HCEC 1CT (cell line): ENCODE measurements at places on chromosomes 3 and 15.

GRCh38 chr3:183267140-183267539 is 14.1 kb downstream of the B3GNT5 start:
- DNase-seq: no peak

- DNase-seq: no peak
Observed at GRCh38 chr3:152388631-152389030, 119.9 kb downstream of the MBNL1 start.

DNA sequence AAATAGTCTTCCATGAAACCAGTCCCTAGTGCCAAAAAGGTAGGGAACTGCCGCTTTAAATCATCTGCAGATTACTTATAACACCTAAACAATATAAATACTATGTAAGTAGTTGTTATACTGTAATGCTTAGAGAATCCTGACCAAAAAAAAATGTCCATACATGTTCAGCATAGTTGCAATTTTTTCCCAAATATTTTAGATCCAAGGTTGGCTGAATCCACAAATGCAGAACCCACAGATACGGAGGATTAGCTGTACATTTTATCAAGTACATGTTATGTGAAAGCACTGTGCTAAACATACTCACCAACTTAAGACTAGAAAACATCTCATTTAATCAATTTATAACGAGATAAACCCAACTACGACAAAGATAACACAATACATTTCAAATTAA is 9.3 kb downstream of the MSL2 start:
- DNase-seq: no peak

DNA sequence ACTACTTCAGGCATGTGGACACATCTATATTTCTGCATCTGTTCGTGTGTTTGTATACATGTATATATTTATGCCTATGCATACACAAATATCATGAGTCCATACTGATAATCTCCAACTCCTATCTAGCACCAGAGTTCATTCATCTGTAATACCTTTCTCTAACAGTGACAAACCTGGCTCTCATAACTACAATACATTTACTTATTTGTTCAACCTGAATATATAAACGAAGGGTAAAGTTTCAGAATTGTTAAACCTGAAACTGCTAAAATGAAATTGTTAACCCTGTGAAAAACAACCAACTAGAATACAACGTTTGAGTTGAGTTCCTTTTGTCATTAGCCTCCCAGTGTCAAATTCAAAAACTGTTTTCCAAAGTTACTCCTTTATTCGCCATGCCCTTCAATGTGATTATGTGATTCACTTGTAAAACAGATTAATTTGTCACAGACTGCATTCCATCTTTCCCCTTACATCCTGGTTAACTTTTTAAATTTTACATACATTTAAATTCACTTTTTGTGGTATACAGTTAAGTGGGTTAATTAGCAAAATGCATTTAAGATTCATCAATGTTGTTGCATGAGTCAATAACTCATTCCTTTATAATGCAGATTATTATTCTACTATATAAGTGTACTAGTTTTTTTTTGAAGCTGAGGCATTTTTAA is 58.5 kb downstream of the PIK3R4 start:
- DNase-seq: no peak

DNA sequence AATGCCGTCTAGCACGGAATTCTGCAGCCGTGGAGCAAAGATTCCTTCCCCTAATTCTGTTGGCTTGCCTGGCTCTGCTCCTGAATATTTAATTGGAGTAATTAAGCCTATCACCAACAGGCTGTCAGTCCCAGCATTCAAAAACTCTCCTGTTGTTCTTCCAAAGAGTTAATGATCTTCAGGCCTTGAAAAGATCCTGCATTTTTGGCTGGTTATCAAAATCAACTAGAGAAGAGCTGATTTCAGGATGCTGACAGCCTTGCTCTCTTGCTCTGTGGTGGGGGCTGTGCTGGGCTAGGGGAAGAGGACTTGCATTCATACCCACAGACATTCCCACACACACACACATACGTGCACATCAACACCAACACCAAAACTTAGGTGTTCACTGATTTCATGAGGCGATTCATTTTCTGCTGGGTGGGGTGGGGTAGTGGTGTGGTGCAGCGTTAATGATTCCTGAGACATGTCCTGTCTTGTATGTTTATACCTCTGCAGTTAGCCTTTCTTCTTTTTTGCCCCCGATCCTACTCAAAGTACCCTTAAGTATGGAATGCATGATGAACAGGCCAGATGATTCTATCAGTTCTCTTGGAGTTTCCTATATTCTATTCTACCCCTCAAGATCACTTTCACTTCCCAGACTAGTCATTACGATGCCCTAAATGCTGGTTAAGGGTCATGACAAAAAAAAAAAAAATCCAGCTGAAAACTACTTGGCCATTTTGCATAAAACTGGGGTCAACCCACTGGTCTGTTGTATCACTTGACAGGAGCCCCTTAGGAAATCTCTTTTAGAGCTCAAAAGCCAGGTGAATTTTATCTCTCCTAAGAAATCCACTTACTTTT is 42.3 kb downstream of the CPN2 start:
- DNase-seq: no peak

DNA sequence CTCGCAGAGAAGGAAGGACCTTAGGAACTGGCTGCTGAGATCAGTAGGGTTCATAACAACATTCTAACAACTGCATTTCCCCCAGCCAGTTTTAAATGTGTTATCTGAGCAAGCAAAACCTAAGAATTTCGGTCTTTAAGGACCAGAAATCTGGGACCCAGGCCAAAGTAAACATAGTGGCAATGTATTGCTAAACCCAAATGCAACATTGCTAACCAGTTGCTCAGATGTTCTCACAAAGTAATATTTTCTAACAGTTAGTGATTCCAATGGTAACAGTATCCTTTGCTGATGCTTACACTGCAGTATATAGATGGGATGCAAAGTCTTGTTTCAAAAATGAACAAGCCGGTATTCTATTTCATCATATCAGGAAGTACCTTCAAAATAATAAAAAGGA is 254.3 kb downstream of the RYR3 start:
- DNase-seq: peak; percentile 11

GRCh38 chr15:35519541-35520149 is 26.3 kb downstream of the DPH6 start:
- DNase-seq: peak; percentile 57

DNA sequence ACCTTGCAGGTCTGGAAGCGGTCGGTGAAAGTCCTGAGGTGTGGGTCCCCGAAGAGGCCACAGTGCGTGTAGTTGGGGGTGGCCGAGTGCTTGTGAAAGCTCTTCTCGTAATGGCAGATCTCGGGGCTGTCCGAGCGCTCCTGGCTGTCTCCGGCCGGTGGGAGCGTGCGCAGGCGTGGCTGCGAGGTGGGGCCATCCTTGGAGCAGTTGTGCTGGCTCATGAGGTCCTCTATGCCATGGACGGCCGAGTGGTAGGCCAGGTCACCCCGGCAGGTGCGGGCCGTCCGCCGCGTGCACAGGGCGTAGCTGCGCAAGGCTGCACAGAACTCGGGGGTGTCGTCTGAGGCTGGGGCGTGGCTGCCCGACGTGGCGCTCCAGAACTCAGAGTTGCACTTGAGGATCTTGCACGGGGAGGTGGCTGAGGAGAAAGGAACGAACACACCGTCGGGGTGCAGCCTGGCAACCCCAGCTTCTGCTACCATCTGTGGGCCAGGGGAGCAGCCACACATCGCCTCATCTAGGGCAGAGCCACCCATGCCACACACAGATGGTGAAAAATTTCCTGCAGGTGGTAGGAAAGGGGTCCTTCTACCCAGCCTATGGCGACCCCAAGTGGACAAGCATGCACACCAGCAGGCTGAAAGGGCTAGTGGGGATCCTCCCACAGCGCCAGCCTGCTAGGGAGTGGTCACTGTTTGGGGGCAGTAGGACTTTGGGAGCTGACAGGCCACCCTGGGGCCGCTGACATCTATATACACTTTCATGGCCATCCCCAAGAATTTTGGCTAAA is 36.7 kb downstream of the RGMA start:
- no peak for DNase-seq

DNA sequence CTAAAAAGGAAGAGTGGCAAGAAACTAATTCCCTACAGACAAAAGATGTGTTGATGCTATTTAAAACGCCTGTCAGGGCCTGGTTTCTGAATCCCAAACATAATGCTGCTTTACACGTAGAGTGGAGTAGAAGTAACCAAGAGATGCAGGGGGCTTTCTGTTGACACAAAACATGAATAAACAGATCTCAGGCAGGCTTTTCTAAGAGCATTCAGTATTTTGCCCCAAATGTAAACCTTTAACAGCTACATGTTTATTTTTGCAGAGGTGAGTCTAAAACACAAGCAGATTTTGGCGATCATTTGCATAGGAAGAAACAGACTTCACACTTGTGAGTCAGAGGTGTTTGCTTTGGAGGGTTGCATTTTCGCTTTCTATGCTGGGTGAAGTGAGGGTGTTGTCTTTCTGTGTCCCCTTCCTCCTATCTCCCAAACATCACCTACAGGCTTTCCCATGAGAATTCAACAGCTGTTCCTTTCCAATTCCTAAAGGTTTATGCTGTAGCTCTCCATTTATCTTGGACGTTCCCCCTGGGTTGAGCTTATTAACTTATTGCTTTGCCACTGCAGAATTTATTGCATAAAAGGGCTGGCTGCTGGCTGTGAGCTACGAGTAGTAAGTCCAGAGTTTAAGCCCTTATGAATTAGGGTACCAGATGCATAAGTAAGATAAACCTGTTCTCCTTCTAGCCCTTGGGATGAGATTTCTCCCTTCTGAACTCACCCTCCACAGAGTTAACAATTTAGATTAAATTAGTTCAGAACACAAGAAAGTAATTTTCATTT is 156.7 kb downstream of the DIPK2A start:
- DNase-seq: no peak

DNA sequence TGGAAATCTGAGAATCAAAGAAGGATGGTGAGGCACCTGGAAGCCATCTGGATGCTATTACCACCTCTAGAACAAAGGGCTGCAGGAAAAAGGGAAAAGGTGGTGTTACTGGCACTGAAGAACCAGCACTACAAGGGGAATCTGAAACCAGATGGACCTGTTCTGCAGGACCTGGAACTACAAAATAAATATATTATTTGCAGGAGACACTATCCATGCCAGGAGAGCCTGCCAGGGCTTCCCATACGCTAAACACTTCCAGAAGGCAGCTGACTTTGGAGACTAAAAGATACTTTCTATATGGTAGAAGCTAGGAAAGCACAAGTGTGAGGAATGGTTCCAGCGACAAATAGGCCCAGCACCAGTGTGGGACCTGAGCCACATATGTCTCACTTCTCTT is 83.4 kb upstream of the POU1F1 start:
- DNase-seq: no peak

DNA sequence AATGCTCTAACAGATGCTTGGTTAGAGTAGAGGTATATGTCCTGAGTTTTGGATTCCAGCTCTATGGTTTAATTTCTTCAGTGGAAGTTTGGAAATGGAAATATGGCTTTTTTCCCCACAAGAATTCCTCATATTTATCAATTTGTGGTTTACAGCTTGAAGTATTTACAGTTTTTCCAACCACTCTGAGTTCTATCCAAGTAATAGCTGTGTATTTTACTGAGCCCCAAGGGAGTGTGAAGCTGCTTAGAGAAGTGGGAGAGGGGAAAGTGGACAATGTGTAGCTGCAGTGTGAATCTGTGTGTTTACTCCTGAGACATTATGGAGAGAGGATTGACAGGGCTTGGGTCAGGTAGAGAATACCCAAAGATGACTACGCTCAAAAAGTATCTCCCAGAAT is 54.5 kb downstream of the NEK11 start:
- no peak for DNase-seq

DNA sequence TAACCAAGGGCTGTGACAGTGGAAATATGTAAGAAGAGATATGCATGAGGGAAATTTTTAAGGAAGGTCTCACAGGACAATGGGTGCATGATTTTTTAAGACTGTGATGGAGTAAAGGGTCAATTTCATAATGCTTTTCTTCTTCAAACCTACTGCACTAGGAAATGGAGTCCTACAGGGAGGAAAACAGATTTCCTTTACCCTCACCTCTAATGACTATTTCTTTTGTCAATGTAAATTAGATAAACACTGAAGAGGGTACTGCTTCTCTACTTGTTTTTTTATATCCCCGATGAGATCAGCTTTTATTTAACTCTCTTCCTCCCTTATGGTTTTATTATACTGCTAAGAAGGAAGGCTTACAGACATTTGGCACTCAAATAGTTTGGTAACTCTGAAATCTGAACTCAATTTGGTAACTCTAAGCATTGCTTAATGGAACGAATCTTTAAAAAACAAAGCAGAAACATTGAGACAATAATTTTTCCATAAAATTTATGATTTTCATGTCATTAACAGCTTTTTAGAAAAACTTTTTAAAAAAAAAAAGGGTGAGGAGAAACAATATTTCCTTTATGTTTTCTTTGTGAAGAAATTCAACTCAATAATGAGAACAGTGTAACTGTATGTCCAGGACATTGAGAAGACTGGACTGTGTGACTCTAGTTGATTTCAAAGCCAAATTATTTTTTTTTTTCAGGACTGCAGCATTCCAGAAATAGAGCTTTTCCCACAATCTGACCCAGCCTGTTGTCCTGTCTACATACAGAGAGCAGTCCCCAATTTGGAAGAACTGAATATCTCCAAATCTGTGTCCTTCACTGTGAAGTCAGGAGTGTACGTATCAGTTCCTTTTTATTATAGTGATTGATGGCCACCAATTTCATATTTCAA is 64.4 kb downstream of the CRYBG3 start:
- no peak for DNase-seq

DNA sequence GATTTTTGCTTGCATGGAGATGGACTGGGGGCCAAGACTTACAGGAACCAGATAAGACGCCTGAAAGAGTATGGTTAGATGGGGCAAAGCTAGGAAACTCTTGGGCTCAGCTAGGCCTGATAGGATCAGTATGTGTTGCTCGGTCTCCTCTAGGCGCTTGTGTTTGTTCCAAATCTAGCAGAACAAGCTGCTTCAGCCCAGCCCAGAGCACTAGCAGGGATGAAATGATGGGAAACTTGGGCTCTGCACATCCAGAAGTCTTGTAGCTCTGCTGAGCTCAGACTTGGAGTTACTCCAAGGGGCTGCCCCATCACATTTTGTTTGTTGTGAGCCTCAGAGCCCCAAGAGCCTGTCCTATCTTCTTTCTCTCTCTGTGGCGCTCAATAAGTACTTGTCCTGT is 34.7 kb downstream of the FOXL2 start:
- no peak for DNase-seq

- DNase-seq: no peak
Observed at GRCh38 chr15:50143255-50143860, 24.3 kb upstream of the ATP8B4 start.

DNA sequence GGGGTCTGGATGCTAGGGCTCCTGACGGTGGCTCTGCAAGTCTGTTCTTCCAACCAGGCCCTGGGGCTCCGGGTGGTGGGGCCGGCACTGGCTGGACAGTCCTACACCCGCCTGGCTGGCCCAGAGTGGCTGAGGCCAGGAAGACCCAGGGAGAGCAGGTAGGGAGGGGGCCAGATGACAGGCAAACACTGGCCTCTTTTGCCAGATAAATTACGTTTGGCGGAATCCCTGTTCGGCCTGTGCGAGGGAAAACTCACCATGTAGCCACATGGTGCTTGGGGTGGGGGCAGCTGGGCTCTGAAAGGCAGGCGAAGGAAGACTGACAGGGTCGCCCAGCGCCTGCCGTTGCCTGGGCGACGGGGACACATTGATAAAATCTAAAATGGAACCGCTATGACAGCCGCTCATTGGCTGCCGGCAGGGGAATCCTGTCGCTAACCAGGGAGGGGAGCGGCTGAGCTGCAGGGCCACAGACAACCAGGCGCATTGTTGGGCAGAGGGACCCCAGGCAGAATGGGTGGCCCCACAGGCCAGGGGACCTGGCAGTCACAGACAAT is 30.4 kb downstream of the IQSEC1 start:
- no peak for DNase-seq
